GM04503 (cell line): ENCODE measurements at places on chromosomes 2 and 18.

GRCh38 chr2:184037273-184037672, 561.1 kb upstream of the ZNF804A start:
- DNase-seq, result no peak

- DNase-seq, result no peak
Measured at GRCh38 chr2:240366901-240367300, 68.6 kb upstream of the GPC1 start.

GRCh38 chr2:8569332-8569930, 112.4 kb upstream of the ID2 start:
- no peak for DNase-seq

DNA sequence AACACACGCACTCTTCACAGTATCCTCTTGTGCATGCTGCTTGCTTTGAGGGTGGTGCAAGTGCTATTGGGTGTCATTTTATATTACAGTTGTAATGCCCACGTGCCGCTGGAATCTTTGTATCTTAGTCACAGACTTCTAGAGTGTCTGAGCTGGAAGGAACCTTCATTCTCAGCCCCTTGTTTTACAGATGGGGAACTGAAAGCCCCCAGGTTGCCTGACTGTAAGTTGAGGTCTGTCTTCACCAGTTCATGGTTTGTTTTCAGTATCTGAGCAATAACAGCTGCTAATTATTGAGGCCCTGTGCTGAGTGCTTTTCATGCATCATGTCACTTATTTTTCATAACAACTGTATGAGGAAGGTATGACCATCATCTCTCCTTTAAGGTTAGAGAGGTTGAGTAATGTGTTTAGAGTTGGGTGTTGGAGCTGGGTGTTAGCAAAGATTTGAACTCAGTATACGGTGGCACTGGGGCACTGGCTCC, 77.0 kb downstream of the PRKCE start:
- DNase-seq, result no peak

- DNase-seq, result no peak
Measured at GRCh38 chr2:205276116-205276777, 406.1 kb upstream of the NRP2 start.

- no peak for DNase-seq
Measured at GRCh38 chr2:120986898-120987650, 251.4 kb downstream of the GLI2 start.

- DNase-seq, result no peak
Measured at GRCh38 chr2:73268830-73269685, 15.2 kb downstream of the FBXO41 start.

DNA sequence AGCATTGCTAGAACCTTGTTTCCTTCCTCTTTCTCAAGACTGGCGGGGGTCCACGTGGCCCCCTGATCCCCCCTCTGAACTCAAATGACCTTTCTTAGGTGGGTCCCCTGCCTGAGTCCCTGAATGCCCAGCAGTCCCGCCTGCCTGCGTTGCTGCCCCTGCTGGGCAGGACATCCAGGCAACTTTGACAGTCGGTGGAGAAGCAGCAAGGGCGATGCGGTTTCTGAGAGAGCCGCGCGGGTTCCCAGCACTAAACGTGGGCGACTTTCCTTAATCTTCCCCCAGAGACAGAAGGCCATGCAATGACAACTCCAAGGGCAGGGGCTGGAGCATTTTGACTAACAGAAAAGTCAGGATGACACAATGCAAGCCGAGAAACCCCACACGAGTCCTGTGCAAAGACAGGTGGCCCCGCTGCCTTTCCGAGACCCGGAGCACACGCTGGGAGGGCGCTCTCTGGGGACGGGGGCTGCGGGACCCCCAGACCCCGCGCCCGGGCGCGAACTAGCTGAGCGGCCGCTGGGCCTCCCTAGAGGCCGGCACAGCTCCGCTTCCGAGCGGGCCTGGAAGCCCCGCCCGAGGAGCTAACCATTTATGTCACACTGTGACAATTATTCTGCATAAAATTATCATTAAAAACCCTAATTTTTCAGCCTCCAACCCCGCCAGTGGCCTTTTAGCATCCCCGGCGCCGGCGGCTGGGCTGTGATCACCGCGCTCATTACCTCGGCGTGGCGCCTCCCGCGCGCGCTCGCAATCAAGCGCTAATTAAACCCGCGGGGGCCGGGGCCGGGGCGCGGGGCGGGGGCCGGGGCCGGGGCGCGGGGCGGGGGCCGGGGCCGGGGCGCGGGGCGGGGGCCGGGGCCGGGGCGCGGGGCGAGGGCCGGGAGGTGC, 27.4 kb downstream of the ASB18 start:
- no peak for DNase-seq

- DNase-seq, result no peak
Measured at GRCh38 chr2:3624059-3624794, 29.3 kb downstream of the COLEC11 start.

GRCh38 chr2:64812285-64812684, 158.6 kb upstream of the SERTAD2 start:
- no peak for DNase-seq

GRCh38 chr18:51382081-51382480, 184.6 kb upstream of the MEX3C start:
- DNase-seq, result no peak

DNA sequence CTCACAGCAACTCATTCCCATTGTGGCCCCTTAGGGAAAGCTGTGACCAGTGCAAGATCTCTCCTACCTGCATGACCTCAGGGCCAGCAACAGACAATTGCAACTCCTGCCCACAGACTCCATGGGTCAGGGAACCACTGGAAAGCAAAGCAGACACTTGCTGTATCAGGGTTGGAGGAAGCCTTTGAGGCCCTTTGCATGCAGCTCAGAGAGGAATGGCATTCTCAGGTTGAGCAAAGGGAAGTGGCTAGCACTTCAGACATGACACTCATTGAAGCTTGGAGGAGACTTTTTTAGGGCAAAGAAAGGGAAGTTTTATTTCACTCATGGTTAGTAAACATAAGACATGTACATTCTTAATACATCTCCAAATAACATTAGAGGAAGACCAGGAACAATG, 22.1 kb downstream of the IL1F10 start:
- no peak for DNase-seq

DNA sequence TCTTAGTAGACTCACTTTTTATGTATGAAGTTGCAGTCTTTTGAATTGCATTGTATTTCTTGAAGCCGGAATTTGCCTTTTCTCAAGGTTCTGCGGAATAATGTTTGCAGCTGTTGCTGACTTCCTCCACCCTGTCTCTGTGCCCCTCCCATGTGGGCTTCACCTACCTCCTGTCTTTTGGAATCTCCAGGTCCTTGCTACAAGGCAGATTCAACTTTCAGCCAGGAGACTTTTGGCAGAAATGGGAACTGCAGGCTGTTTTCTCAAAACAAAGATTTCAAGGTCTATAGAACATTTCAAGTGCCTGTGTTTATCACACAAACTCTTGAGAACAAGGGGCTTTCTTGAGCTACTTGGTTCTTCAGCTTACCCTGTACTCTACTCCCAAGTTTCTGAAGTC, 25.6 kb downstream of the ZNF236 start:
- no peak for DNase-seq

DNA sequence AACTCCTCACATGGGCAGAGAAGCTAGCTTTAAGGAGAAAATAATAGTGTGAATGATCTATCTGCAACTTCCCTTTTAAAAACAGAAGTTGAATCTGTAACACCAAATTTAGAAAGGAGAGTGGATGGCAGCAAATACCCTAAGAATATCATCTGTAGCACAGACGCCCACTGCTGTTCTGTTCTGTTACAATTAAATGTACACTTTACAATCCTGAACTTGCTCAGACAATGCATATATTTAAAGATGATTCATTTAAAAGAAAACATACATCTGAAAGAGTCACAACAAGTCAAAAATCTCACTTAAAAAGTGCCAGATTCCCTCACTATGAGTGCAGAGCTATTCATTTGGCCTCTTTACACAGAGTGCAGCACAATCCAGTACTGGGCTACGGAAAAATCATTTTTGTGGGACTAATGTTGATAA, 8.0 kb upstream of the SERTAD2 start:
- DNase-seq, result no peak

- DNase-seq, result no peak
Measured at GRCh38 chr2:20656561-20656960, 5.7 kb upstream of the HS1BP3 start.

GRCh38 chr2:232418466-232419244, 12.0 kb downstream of the ALPG start:
- DNase-seq, result no peak

DNA sequence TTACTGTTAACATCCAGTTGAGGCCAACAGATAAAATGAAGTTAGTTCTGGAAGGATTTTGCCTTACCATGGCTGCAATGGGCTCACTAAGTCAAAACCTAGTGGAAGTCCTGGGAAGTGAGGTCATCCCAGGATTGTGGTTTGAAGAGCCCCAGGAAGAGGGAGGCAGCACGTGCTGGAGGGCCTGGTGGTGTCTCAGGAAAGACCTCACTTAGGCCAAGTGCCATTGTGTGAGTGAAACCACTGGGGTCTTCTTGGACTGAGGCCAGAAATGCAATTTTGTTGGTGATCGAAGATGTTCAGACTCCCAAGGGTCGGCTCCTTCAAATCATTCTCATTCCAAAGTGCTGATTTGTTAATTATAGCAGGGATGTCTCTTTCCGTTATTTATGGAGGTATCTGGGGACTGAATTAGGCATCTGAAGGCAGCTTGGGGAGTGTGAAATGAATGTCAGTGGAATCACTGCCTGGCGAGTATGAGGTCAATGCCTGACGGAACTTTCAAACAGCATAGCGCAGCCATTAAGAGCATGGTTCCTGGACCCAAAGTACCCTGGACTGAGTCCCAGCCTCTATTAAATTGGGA, 60.0 kb downstream of the IL1R2 start:
- no peak for DNase-seq

GRCh38 chr2:100321866-100322820, at the start of gene LONRF2:
TSS of gene LONRF2 (minus strand) at chr2:100322501. CDS start at chr2:100322093, 408 bp downstream.
- no peak for DNase-seq

DNA sequence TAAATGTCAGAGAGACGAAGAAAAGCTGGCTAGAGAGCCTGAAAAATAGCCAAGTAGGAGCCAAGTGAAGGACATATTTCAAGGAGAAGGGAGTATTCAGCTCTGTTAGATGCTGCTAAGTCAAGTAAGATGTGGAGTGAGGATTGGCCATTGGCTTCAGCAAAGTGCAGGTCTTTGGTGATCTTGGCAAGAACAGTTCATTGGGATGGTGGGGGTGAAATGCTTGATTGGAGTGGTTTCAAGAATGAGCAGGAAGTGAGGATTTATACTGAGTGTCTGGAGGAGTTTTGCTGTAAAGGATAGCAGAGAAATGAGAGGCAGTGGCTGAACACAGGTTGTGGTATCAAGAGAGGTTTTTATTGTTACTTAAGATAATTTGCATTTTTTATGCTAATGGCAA, 139.7 kb downstream of the PRPF40A start:
- DNase-seq, result no peak

- DNase-seq, result no peak
Measured at GRCh38 chr2:60252581-60253150, 300.8 kb downstream of the BCL11A start.

DNA sequence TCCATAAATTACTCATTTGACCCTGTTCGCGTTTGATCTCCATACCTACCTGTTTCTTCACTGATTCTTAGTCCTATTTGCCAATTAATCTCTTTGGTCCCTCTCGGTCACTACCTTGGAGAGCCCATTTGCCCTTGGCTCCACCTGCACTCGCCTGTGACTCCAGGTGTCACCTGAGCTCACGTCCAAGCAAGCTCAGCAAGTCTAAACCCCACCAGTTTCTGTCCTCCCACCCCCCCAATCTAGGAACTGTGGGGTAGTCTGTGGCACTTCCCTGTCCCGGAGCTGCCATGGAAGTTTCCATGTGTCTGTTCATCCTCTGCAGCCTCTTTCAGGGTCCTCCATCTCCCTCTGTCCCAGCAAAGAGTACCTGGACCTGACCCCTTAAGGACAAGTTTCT, 68.1 kb upstream of the BCL2L11 start:
- DNase-seq, result no peak

- no peak for DNase-seq
Measured at GRCh38 chr2:98543214-98543613, 65.1 kb downstream of the COA5 start.

GRCh38 chr2:181073896-181074295, 93.5 kb downstream of the UBE2E3 start:
- no peak for DNase-seq

DNA sequence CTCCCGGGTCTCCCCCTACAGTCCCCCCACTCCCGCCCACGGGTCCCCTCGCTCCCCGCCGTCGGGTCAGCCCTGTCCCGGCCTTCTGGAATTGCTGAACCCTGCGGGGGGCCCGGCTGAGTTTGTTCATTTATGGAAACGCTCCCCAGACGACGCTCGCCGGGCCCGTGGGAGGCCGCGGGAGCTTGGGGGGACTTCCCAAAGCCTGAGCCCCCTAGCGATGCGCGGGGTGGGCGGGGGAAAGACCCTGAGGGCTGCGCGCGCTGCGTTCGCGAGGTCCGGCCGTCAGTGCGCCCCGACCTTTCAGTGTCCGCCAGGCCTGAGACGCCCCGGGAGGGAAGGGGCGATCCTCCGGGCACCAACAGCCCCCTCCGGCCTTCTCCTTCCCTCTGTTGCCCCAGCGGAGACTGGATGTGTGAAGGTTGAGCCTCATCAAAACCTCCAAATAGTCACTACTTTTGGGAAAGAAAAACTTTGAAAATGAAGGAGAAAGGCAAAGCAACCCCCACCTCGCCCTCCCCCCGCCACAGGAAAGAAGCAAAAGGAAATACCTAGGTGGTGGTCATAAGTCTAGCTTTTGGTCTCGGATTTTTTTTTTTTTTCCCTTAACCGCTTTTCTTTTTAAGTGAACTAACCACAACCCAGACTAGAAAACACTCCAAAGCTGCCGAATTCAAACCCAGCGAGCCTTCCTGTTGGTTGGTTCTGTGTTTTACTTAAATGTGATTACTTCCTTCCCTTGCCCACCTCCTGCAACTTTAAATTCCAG, 509 bp upstream of the CYS1 start:
- no peak for DNase-seq

DNA sequence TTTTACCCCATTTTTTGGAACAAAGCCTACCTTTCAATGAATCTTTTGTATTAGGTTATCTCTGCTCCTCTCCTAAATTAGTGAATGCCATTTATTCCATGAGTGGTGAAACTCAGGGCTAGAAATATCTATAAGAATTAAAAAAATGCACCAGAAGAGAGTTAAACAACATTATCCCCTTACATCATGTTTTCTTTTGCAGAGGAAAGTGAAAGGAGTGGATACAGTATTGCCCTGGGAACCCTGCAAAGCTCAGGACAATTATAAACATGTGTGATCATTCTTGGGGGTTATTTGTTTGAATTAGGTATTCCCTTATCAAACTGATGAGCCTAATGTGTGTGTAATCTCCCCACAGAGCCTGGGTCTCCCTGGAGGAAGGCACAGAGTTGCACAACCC, 559.2 kb downstream of the RNF144A start:
- DNase-seq, result no peak

DNA sequence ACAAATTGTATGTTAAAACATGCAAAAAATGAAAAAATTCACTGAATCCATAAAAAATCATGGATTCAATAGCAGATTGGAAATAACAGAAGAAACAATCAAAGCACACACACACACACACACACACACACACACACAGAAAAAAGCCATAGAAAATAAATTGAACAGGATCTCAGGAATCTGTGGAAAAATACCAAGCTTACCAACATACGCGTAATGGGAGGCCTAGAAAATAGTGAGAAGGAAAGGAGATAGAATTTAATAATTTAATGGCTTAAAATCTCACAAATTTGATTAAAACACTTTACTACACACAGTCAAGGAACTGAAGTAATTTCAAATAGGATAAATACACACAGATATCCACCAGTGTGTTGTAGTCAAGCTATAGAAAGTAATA, 1671.5 kb upstream of the PIK3C3 start:
- no peak for DNase-seq
